ENCODE measurements at places on chromosomes 12 and 14. TPM values are rescaled to one million over a fixed set of nuclear protein-coding genes. Genes with fewer than 3 reads are reported as not detected.

DNA sequence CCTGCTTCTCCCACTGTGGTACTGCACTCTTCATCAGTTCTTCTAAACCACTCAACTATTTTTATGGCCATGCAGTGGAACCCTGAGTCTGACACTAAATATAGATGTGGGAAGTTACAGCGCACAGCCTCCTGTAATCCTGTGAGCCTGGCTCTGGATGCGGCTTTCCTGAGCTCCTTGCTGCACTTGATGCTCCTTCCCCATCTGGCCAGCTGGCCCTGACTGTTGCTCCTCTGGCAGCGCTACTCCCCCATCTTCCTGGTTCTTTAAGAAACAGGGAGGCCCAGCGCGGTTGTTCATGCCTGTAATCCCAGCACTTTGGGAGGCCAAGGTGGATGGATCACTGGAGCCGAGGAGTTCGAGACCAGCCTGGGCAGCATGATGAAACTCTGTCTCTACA is 24.6 kb downstream of the IQSEC3 start:
- no peaks in the 10 kb centered on the region for H3K36me3 ChIP-seq
- H3K27me3 ChIP-seq: no peaks in the 10 kb centered on the region
- H3K4me3 ChIP-seq: no peak overlapping the region
- no peaks in the 10 kb centered on the region for H3K4me1 ChIP-seq

DNA sequence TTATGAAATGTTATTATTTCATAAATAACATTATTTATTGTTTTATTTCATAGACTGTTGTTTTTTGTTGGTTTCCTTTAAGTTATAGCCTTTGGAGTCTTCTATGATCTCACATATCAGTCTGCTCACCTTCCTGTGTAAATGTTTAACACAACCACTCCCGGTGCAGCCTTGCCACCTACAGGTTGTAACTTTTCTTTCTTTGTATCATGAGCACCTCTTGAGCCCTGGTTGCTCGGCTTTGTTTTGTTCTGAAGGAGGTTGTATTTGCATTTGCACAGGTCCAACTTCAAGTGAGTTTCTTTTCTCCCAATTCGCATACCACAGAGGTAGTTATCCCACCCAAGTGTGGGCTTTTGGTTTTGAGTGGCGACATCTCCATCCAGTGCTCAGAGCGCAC is 121.4 kb downstream of the SLC15A4 start:
- no peak overlapping the region for H3K27ac ChIP-seq
- no peaks in the 10 kb centered on the region for H3K4me1 ChIP-seq
- DNase-seq: no peak

DNA sequence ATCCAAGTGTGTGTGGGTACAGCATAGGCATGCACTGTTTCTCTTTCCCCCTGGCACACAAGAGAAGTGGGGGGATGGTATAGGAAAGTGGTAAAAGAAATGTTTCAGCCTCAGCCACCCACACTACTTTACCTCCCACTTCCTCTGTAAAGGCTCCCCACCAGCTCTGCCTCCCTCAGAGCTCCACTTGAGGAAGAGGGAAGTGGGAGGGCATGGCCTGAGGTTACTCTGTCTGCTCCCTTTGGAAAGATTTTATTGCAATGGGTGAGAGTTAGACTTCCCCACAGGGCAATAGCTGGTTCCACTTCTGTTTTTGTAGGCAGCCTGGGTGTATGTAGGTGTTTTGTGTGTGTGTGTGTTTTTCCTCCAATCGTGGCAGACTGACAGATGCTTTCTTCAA is 145.3 kb downstream of the SSPN start:
- no peak overlapping the region for H3K4me3 ChIP-seq
- H3K27ac ChIP-seq: no peak overlapping the region
- H3K36me3 ChIP-seq: no peaks in the 10 kb centered on the region
- no peak for DNase-seq
- H3K4me1 ChIP-seq: no peaks in the 10 kb centered on the region

GRCh38 chr12:112843287-112843686 is 51.7 kb downstream of the RPH3A start:
- H3K36me3 ChIP-seq: no peaks in the 10 kb centered on the region
- H3K4me1 ChIP-seq: no peaks in the 10 kb centered on the region
- no peak overlapping the region for H3K27ac ChIP-seq
- no peak overlapping the region for H3K4me3 ChIP-seq
- DNase-seq: no peak

DNA sequence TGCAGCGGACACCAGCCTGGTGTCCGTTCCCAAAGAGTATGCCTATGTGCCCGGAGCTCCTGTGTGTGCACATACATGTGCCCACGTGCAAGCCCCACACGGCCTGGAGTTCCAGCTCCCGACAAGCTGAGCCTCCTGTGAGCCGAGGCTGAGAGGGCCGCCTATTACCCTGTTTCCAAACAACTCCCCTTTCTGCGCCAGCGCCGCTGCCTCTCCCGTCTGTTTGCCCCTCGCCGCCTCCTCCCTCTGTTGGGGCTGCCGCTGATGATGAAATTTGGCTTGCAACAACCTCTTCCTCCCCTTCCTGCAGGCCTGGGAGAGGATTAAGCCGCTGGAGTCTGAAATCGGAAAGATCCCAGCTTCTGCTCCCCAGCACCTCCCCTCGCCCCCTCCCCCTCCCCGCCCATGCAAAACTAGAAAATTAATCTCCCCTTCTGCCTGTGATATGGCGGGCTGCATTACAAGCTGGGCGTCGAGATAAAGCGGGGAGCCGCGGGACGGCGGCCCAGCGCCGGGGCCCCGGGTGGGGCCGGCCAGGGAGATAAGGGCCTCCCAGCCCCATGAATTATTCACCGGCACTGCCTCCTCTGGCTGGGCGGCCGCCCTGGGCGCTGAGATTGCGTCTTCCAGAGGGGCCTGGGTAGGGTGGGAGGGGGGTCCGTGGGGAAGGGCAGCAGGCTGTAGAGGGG is 6.8 kb upstream of the ASIC1 start:
- peak overlapping the region; percentile 32 for H3K4me3 ChIP-seq
- no peaks in the 10 kb centered on the region for H3K27me3 ChIP-seq
- peaks cover 16% of the 10 kb centered on the region for H3K4me1 ChIP-seq
- H3K27ac ChIP-seq: peak overlapping the region; percentile 33
- DNase-seq: peak; percentile 68

- peak overlapping the region; percentile 25 for H3K27ac ChIP-seq
- H3K4me1 ChIP-seq: peaks cover 46% of the 10 kb centered on the region
- no peaks in the 10 kb centered on the region for H3K27me3 ChIP-seq
- H3K36me3 ChIP-seq: peaks cover 2% of the 10 kb centered on the region
These were observed 2.0 kb downstream of the RAN start for GRCh38 chr12:130873825-130874224.

GRCh38 chr12:26648066-26648465 is 184.9 kb downstream of the ITPR2 start:
- H3K4me1 ChIP-seq: peaks cover 23% of the 10 kb centered on the region
- H3K27me3 ChIP-seq: no peaks in the 10 kb centered on the region
- H3K27ac ChIP-seq: no peak overlapping the region
- DNase-seq: no peak
- H3K36me3 ChIP-seq: peaks cover 1% of the 10 kb centered on the region

GRCh38 chr12:1421091-1421846 is 173.1 kb downstream of the FBXL14 start:
- H3K27me3 ChIP-seq: no peaks in the 10 kb centered on the region
- H3K36me3 ChIP-seq: no peaks in the 10 kb centered on the region
- no peak overlapping the region for H3K4me3 ChIP-seq
- DNase-seq: no peak

DNA sequence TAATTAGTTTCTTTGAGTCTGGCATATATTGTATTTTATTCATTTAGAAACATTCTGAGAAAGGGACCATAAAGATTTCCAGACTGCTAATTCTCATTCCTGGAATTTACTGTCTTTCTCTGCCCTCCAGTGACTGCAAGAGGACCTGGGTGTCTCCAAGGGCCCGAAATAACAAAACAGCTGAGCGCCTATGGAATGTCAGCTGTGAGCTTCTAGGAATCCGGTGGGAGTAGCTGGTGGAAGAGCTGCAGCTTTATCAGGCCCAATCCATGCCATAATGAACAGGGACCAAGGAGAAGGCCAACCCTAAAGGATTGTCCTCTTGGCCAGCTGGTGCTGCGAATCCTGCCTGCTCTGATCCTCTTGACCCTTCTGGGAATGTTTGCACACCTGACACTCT is 31.9 kb downstream of the RDH12 start:
- no peak overlapping the region for H3K4me3 ChIP-seq
- peaks cover 9% of the 10 kb centered on the region for H3K4me1 ChIP-seq
- DNase-seq: no peak
- H3K27ac ChIP-seq: no peak overlapping the region

MBIP gene
- total RNA-seq: 27.8 TPM

Measured in Caco-2 (cell line).